Activated T-cell treated with anti-CD3 and anti-CD28 coated beads for 4 hours (primary cell): ENCODE measurements at places on chromosomes 5 and 9.

- DNase-seq, result no peak
These were observed 49.9 kb downstream of the ISL1 start for GRCh38 chr5:51433052-51433710.

GRCh38 chr5:180519098-180519497, 24.9 kb downstream of the CNOT6 start:
- DNase-seq, result no peak

DNA sequence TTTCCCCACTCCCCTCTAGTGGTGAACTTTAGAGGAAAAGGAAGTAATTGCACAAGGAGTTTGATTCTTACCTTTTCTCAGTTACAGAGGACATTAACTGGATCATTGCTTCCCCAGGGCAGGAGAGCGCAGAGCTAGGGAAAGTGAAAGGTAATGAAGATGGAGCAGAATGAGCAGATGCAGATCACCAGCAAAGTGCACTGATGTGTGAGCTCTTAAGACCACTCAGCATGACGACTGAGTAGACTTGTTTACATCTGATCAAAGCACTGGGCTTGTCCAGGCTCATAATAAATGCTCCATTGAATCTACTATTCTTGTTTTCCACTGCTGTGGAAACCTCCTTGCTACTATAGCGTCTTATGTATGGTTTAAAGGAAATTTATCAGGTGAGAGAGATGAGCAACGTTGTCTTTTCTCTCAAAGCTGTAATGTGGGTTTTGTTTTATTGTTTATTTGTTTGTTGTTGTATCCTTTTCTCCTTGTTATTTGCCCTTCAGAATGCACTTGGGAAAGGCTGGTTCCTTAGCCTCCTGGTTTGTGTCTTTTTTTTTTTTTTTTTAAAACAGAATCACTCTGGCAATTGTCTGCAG, 25.3 kb downstream of the SLC22A5 start:
- no peak for DNase-seq

- no peak for DNase-seq
These were observed 594.5 kb downstream of the BNC2 start for GRCh38 chr9:16275795-16276624.

- DNase-seq, result no peak
These were observed 8.1 kb upstream of the ENTPD8 start for GRCh38 chr9:137449081-137449844.
